Esophagus squamous epithelium (tissue), 5 donors: ENCODE measurements at places on chromosomes 13 and 19.

DNA sequence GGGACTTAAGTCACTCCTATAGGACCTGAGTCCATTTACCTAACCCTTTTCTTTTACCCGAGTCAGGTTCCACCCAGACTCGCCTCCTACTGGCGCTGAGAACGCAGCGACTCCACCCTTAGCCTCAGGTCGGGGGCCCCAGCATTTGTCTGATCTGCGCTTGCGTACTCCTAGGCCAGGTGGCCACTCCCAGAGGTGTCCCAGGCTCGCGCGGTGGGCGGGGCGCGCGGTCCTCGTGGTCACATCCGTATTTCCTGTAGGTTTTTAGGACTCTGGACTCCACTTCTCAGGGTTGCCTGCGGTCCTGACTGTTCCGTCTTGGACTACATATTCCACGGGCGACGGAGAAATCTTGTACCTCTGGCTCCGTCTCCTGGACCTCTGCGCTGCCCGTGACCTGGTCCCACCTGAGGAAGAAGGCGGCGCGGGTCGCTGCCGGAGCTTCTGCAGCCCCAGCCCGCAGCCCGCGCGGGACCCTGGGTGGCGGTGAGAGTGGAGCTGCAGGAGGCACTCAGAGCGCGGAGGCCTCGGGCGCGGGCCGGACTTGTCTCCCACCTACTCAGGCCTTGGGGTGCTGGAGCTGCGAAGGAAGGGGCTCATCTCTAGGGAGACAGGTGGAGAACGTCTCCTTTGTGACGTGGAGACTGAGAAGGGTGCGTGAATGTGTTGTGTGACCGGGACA lies 11.0 kb upstream of the ZNF573 start:
- no peak for DNase-seq

- no peak for DNase-seq
Measured at GRCh38 chr13:32330441-32330840, 15.1 kb downstream of the BRCA2 start.

DNA sequence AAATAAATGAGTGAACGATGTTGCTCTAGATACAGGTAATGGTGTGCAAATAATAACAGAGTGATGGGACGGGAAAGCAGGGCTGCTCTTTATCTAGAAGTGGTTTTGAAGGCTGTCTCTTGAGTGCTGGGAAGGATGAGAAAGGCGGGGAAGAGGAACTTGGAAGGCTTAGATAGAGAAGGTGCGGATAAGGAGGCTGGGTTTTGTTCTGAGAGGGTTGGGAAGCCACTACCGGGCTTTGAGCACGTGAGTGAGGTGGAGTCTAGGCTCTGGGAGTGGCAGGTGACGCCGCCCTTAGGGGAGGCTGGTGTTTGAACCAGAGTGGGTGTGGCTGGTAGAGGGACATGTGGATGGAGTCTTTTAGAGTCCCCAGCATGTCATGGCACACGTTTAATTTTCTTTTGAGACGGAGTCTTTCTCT lies 811 bp downstream of the ARMC6 start:
- no peak for DNase-seq

DNA sequence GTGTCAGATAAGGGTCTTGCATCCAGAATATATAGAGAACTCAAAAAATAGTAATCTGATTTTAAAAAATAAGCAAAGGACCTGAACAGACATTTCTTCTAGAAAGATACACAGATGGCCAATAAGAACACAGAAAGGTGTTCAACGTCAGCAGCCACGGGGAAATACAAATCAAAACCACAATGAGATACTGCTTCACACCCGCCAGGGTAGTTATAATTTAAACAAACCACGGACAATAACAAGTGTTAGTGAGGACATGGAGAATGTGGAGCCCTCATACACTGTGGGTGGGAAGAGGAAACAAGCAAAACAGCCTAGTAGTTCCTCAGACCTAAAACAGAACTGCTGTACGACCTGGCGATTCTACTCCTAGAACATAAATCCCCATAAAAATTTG lies 26.7 kb upstream of the NAPA start:
- no peak for DNase-seq

- no peak for DNase-seq
Measured at GRCh38 chr13:29483211-29483610, 112.3 kb downstream of the SLC7A1 start.

DNA sequence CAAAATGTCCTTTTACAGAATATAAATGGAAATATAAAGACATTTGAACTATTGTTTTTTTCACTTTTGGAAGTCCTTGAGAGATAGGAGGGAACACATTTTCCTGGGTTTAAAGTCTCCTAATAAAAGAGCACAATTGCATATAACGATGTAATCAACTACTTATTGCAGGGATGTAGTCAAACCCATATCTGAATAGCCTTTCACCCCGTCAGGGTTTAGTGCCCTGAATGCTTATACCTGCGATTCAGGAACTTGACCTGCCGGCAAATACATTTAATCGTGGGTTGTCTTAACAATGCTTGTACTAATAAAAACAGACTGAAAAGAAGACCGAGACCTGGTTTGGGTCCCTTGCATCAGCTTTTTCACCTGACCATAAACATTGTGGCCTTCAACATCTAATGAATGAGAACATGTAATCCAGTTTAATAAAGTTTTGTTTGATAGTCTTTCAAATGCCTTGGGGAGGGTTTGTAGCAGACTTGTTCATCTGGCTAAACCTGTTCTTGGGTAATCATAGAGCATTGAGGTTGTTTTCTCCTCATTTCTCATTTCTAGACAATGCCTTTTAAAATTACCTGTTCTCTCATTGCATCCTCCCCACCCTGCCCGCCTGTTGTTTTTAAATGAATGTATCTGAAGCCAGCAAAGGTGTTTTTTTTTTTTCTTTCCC lies 7.0 kb downstream of the KLF5 start:
- DNase-seq, result no peak

- DNase-seq, result no peak
Measured at GRCh38 chr13:48000559-48001113, 437 bp downstream of the SUCLA2 start.

DNA sequence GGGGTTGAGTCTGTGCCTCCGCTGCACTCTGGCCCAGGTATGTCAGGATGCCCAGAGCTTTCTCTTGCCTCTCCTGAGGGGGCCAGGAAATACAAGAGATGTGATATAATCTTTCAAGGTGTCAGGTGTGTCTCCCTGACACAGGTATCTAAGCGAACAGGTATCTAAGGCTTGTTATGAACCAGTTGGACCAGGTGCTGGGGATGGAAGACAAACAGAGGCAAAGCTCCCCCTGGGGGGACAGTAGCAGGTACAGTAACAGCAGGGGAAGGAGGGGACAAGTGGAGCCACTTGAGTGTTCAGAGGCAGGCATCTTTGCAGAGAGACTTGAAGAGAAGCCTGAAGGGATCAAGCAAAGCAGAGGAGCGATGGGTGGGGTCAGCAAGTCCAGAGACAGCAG lies 2.6 kb downstream of the LENG1 start:
- no peak for DNase-seq

DNA sequence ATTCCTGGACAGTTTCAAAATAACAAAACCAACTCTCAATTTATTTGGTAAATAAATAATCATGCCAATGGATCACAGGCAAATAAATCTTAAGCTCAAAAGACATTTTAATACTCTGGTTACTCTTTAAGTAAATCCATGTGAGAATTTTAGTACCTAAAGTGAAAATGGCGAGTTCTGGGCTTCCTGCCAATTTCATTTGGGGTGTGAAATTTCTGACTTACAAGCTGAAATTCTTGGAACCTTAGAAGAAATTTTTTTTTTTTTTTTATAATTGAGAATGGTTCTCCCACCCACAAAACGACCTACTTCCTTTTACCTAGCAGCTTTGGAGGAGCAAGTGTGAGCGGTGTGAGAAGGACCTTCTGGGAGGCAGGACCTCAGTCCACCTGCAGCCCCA lies 354.5 kb upstream of the NBEA start:
- no peak for DNase-seq

- DNase-seq, result no peak
Measured at GRCh38 chr13:113845055-113845454, 18.8 kb downstream of the GAS6 start.

DNA sequence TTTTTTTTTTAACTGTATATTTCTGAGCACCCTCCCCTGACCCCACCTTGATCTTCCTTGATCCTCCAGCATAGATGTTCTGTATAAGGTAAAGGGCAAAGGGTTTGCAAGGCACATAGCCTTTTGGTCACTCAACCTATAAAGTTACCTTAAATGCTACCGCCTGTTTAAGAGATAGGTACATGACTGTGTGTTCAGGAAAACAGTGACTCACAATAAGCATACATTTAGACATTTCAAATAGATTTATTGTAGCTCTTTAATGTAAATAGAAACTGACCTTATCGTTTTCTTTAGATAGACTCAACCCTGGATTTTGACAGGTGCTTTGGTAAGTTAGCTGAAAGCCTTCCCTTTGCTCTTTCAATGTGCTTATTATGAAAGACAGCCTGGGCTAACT lies 15.2 kb upstream of the SLC10A2 start:
- DNase-seq, result no peak

DNA sequence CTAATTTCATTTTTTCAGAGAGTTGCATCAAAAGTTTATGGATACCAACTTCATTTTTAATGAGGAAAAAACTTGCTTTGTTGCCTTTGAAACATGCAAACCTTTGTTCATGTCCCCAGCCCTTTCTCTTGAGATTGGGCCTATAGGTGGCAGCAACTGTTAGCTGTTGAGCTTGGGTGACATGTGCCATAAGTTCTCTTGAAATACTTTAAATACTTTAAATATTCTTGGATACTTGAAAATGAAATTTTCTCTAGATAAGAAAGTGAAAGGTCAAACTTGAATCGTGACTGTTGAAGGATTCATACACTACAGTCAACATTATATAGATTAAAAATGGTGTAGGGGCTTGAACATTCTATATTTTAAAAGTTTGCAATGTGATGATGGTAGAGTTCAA lies 294.9 kb downstream of the NDFIP2 start:
- no peak for DNase-seq

DNA sequence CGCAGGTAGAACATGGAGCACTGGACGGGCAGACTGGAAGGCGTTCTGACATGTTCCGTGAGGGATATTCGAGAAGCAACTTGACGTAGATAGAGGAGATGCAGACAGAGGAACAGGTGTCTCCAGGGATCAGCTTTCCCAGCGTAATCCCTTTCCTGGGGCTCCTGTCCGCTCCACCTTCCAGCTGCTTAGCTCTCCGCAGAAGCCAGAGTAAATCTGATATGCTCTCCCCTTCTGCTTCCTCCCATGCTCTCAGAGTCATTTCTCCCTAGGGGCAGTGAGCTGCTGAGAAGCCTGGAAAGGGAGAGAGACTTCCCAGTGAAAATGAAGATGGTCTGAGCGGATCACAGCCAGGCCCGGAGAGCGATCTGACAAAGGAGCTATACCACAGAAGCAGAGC lies 23.0 kb upstream of the OLFM4 start:
- no peak for DNase-seq

DNA sequence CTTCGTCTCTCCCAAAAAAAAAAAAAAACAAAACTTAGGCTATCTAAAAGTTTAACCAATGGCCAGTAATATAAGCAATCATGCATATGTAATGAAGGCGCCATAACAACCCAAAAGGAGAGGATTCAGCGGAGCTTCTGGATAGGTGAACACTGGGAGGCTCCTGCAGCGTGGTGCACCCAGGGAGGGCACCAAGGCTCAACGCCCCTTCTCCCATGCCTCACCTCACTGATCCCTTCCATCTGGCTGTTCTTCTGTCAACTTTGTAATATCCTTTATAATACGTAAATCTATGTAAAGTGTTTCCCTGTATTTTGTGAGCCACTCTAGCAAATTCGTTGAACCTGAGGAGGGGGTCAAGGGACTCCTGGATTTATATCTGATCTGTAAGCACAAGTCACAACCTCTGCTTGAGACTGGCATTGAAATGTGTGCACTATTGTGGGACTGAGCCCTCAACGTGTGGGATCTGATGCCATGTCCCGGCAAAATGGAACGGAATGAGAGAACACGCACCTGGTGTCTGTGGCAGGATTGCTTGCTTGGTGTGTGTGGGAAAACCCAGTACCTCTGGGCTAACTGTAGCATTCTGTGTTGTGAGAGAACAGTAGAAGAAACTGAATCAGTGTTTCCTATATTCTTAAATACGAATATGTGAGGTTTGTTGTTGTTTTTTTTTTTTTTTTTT lies 521 bp upstream of the ZNF665 start:
- DNase-seq, result no peak

DNA sequence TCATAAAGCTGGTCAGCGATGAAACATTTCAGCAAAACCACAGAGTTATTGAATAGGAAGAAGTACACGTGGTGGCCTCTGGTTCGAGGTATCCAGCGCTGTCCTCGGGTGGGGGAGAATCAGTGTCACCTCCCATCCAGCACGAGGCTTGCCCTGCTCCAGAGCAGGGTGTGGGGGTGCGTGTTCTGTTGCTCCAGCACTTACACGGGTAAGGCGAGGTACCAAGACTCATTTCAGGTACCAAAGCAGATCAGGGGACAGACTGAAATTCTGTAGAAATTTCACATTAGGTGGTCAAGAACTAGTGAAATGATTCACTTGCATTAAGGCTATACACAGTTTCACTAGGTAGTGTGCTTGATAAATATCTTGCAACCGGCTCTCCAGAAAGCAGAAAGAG lies 164.2 kb upstream of the SOX1 start:
- no peak for DNase-seq

DNA sequence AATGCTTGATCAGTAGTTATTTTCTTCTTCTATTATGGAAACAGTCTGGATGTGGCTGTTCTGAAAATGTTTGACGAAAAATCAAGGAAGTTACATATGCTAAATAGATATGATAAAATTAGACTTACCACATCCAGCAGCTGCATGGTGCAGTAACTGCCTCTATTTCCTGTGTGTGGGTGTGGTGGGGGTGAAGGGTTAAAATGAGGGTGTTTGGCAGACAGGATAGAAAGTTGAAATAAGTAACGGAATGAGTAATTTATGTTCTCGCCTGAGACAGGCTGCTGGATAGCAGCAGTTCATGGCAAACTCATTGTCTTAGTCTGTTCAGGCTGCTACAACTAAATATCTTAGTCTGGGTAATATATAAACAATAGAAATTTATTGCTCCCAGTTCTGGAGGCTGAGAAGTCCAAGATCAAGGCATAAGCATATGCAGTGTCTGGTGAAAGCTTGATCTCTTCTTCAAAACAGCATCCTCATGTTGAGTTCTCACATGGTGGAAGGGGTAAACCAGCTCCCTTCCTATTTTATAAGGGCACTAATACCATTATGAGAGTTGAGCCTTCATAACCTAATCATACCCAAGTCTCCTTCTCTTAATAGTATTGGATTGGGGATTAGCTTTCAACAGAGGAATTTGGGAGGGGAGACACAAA lies 1248.9 kb downstream of the SLITRK5 start:
- no peak for DNase-seq

DNA sequence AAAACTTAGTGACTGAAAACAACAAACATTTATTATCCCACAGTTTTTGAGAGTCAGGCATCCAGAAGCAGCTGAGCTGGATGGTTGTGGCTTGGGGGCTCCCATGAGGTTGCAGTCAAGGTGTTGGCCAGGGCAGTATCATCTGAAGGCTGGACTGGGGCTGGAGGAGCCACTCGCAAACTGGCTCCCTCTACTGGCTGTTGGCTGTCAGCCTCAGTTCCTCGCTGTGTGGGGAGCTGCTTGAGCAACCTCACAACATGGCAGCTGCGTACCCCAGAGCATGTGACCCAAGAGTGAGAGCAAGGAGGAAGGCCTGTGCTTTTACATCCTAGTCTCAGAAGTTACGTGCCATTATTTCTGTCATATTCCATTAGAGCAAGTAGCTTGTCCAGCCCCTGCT lies 9.7 kb downstream of the YJU2 start:
- no peak for DNase-seq

GRCh38 chr13:39410096-39410901 lies 192.7 kb downstream of the LHFPL6 start:
- no peak for DNase-seq

GRCh38 chr19:57434386-57435061 lies 601 bp upstream of the ZNF749 start:
- DNase-seq, result no peak
